Lung microvascular endothelial cell (primary cell): ENCODE measurements at places on chromosomes 4 and X. TPM values are rescaled to one million over a fixed set of nuclear protein-coding genes. Genes with fewer than 3 reads are reported as not detected.

DNA sequence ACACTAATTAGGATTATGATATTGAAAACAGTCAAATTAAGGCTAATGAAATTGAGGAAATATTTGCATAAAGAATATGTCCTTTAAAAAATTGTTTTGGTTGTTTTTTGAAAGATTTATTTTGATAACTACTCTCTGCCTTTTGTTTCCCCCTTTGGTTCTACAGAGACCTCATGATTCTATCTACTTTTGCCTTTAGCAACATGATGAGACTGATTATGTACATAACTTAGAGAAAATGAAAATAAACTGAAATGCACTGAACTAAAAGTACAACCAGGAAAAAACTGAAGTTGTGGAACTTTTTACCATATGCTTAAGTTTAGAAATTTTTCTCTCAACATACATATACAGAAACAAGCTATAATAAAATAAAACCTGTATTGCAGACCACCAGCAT lies 21.4 kb downstream of the EXOC1 start:
- DNase-seq: no peak

DNA sequence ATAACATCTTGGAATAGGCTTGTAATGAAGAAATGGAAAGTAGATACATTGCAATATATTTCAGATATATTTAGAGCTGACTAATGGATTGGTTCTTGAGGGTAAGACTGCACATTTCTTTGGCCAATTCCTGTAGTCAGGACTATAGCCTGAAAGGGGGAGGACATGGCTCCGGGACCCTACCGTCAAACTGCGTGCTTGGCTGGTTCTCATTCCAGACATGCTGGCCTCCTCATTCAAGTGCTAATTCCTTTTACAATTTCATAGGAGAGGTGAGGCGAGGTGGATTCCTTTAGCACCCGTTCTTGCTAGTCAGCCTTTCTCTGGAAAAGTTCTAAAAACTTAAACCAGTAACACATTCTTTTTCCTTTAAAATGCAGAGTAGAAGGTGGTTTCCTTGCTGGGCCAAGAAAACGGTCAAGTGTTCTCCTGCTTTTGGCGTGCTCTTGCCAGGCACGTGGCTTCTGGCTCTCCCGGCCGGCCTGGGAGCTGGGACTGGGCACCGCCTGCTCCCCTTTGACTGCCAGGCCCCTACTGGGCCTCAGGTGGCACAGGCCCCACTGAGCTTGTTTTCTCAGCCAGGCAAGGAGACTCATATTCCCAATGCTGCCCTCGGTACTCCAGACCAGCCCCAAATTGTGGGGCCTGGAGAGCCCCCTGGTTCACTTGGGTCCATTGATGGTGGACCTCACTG lies 167.2 kb downstream of the STK32B start:
- no peak for DNase-seq

PWWP3B gene
- total RNA-seq: under 0.01 TPM in 1 of 2 replicates, not detected in the other

DNA sequence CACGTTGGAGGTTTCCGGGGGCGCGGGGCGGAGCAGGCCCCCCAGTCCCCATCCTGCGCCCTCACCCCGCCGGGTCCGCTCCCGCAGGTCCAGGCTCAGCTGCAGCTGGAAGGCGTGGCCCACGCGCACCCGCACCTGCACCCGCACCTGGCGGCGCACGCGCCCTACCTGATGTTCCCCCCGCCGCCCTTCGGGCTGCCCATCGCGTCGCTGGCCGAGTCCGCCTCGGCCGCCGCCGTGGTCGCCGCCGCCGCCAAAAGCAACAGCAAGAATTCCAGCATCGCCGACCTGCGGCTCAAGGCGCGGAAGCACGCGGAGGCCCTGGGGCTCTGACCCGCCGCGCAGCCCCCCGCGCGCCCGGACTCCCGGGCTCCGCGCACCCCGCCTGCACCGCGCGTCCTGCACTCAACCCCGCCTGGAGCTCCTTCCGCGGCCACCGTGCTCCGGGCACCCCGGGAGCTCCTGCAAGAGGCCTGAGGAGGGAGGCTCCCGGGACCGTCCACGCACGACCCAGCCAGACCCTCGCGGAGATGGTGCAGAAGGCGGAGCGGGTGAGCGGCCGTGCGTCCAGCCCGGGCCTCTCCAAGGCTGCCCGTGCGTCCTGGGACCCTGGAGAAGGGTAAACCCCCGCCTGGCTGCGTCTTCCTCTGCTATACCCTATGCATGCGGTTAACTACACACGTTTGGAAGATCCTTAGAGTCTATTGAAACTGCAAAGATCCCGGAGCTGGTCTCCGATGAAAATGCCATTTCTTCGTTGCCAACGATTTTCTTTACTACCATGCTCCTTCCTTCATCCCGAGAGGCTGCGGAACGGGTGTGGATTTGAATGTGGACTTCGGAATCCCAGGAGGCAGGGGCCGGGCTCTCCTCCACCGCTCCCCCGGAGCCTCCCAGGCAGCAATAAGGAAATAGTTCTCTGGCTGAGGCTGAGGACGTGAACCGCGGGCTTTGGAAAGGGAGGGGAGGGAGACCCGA lies 14.0 kb downstream of the SHOX start:
- no peak for DNase-seq

- no peak for DNase-seq
Observed at GRCh38 chrX:6904156-6904555, 243.4 kb upstream of the STS start.

DNA sequence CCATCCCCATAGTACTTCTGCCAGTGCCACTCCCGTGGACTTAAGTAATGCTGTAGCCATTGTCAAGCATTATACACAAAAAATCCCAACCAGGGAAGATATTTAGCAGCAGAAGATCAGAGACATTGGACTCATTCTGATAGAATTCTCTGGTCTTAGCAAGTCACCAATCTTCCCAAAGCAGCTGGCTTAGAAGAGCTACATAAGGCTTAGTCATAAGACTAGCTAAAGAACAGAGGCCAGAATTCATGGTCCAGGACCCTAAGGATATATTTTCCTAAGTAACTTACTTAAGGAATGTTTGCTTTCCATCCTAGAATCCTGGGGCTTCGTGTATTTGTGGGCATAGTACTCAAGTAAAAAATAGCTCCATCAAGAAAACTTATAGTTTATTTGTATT lies 100.3 kb upstream of the SLIT2 start:
- DNase-seq: no peak

GRCh38 chrX:18617407-18617750 lies 54.5 kb downstream of the RS1 start:
- peak; percentile 41 for DNase-seq

SPANXD gene
- total RNA-seq: not detected in 2 replicates

FAM50A gene
- total RNA-seq: 45.8 and 51.0 TPM in 2 replicates

DNA sequence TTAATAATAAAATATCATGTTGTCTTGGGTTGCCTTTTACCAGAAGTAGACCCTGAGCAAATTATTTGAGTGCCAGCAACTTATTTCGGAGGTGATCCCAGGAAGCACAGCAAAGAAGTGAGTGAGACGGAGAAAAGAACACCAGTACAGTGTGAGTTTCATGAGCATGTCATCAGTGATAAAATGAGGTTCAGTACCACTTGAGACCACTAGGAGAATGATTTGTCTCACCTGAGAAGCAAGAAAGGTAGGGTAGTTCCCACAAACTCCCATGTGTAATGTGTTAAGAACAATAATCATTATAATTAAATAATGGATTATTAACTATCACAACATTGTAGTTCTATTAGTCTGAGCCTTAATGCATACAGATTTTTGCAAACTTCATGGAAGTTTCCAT lies 112.8 kb upstream of the DMD start:
- no peak for DNase-seq

DNA sequence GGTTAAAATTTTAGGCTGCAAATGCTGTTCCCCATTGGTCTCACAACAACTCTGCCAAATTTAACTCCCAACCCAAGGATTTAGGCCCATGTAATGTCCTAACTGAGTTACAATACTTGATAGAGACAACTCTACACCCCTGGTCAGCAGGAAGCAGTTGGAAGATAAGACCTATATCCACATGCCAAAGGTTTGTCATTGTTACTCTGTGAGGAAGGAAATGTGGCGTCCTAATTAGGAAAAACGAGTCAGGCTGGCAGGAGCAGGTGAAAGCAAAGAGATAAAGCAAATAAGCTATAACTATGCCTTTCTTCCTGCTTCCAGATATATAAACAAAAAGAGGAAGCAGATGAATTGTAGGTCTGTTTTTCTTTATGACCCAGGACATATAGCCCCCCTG lies 69.1 kb downstream of the SPIN4 start:
- DNase-seq: peak; percentile 84

DNA sequence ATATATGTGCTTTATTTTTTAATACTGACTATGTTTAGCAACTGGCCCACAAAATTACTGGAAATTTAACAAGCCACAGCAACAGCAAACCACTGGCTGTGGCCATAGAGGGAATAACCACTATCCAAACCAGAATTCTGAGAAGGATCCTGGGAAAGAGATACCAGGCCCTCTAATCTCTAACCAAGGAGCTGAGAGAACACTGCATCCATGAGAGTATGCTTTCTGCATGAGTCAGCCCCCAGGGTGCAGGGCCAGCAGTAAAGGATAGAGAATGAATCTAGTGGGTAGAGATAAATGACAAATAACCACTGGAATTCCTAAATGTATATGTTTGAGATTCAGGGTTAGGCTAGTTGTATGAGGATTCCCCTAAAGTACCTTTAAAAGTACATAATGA lies 221.8 kb downstream of the KIT start:
- no peak for DNase-seq

GRCh38 chrX:154002215-154002719 lies 17.4 kb downstream of the IRAK1 start:
- DNase-seq: no peak

GRCh38 chr4:172096786-172097185 lies 283.6 kb downstream of the GALNTL6 start:
- DNase-seq: no peak

BTK gene
- not detected in 2 replicates for total RNA-seq

DNA sequence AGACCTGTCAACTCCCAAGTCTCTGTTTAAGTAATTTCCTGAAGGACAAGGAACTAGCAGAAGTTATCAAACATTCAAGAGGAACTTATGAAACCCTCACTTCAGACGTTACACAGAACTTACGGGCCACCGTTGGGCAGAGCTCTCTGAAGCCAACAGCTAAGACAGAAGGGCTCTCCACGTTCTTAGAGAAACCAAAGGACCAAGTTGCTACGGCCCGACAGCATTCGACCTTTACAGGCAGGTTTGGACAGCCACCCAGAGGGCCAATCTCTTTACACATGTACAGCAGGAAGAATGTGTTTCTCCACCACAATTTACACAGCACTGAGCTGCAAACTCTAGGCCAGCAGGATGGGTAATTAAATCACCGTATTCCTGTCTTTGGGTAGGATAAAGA lies 705.1 kb upstream of the GRID2 start:
- no peak for DNase-seq

DNA sequence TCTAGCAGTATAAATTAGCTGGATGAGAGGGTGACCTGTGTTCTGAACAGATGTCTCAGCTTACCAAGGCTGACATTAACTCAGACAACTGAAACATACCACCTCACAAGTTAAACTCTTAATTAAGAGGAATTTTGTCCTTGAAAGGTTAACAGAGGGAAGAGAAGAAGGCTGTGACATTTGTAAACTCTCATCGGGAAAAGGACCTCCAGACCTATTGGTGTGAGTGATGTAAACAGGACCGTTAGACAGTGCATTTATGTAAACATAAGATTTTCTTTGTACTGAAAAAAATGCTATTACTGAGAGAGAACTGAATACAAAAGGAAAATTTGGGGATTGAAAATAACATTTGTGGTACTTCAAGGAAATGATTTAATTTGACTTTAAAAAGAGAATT lies 308.4 kb upstream of the DIAPH2 start:
- DNase-seq: no peak

DMRTC1B gene
- total RNA-seq: not detected in 2 replicates
